ENCODE measurements at places on chromosomes 6 and 20.
A peak's percentile ranks its signal among the peaks of the same experiment; 100 is the strongest.

- no peak for DNase-seq
Measured at GRCh38 chr6:37218511-37218910, 39.1 kb upstream of the TBC1D22B start.

DNA sequence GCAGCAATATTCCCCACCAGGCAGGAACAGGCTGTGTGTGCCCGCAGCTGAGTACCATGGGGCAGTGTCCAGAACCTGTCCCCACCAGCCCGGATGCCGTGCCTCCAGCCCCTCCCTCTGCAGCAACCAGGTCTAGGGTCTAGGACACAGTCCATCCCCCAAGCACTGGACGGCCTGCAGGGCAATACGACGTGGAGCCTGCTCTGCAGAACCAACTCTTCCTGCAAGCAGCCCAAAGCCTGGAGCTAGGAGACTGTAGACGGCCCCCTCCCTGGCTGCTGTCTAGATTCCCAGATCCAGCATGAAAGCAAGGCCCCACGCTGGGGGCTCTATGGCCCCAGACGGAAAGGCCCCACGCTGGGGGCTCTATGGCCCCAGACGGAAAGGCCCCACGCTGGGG lies 128.2 kb upstream of the AFDN start:
- no peak for DNase-seq

DNA sequence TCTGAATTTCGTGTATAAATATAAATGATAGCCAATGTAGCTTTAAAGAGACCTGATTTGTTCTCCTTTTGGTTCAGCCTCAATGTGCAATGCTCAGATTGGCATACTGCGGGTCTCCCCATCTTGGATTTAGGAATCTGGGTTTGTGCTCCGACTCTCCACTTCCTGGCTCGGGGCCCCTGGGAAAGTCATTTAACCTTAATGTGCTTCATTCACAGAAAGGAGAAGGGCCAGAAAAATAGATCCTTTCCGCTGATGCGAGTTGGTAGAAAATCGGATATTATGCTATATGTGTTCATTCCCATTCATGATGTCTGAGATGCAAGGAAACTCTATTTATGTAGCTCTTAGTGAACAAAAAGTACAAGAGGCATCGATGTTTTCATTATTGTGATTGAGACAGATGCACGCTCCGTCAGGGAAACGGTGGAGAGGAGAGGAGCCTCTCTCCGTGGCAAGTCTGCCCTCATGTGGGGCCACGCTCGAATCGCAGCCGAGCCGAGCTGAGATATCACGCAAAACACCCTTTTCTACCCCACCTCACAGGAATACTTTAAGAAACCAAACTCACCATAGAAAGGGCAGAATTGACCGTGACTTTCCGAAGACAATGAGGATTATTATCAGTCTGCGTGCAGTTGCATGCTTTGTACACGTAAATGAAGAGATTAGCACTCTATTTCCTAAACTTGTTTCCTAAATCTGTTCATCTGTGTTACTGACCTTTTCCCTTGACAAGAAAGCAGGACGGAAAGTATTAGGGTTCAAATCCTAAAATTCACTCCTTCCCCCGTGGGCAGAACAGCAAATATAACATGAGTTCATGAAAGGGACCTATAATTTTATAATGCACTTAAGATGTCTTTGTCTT lies 136.6 kb downstream of the COL9A1 start:
- DNase-seq, result peak; percentile 46

GRCh38 chr6:31978831-31979230 lies 3.0 kb upstream of the C4A start:
- no peak for DNase-seq

GRCh38 chr6:75278474-75279077 lies 6.0 kb downstream of the TMEM30A start:
- no peak for DNase-seq

- DNase-seq, result no peak
Measured at GRCh38 chr6:7425808-7426190, 36.2 kb downstream of the RIOK1 start.

DNA sequence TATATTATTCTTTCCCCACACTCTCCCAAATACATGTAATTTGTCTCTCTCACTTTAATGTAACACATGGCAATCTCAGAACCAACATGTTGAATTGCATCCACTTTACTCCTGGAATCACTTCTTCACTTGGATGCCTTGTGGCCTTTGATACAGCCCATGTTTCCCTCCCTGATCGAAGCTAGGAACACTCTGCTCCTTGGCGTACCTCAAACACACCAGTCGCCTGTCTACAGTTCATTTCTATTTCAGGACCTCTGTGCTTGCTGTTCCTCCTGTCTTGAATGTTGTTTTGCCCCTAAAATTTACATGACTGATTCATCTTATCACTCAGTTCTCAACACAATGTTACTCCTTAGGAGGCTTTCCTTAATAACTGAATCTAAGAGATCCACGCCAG lies 102.3 kb upstream of the VSTM2L start:
- DNase-seq, result no peak

DNA sequence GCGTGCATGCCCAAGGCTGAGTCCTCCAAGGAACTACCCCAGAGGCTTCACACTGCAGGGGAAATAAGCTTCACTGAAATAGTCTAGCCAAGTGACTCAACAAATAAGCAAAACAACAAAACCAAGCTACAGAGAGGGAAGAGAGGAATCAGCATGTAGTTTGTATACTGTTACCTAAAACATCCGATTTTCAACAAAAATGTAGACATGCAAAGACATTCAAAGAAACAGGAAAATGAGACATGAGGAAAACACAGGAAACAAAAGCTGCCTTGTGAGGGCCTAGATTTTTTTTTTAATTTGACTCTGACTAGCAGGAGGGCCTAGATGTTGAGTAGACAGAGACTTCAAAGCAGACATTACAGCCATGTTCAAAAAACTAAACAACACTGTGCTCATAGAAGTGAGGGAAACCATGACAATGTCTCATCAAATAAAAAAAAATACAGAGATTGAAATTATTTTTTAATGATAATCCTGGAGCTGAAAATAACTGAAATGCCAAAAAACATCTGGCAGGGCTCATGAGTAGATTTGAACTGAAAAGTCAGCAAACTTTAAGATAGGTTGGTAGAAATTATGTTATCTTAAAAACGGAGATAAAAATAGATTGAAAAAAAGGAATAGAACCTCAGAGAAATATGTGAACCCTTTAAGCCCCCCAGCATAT lies 16.4 kb upstream of the KIF25 start:
- DNase-seq, result no peak

- no peak for DNase-seq
Measured at GRCh38 chr20:6739406-6739805, 28.1 kb upstream of the BMP2 start.

DNA sequence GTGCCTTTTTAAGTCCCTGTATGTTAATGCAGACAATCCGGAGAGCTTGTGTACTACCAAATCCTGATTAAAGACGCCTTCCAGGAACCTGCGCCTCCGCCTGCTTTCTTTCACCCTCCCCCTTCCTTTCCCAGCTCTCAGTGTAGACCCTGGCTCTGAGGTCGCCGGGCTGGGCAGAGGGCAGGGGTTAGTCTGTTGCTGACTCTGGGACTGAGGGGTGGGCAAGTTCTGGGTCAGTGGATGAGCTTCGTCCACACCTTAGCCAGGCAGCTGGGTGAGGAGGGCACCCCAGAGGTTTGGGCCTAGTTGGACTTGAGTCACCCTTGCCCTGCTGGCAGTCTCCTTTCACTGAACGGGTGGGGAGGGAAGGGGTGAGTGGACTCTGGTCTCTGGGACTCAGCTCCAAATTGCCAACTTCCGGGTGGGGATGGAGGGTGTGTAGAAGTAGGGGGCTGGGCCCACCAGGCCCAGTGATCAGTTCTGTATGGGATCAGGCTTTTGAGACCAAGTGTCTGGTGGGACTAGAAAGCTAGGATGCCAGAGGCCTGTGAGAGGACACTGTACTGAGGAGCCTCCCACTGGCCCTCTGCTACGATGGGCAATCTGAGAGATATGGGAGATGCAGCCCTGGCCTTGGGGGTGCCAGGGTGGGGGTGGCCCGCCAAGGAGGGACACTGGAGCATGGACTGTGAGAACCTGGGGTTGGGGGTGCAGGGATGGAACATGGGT lies 21.3 kb upstream of the SLC22A7 start:
- no peak for DNase-seq

DNA sequence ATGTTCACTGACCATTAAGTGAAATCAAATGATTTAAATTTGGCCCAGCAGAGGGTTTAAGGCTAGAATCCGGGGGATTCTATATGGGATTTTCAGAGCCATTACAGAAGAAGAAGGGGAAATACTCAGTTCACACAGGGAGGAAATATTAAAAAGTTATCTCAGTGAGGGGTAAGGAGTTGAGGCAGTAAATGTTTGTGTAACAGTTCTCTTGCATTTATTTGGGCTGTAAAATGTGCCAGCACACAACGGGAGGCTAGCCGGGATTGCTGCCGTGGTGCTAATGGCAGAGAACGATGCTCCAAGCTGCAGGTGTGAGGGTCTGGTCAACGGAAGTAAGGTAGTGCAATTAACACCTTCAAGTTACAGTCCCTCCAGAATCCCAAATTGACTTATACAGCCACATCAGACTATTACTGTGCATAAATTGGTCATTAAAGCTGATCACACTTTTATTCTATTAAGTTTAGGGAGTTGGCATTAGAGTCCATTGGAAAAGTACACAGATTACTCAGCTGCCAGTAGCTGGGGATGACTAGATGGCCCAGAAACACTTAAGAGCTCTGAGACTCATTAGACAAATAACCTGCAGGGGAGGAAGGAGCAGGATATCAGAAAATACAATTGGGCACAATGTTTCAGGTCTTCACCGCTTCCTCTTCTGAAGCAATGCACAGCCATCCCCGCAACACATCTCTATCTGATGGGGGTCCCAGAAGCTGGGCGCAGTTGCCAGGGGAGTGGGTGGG lies 31.3 kb downstream of the PPP1R3G start:
- no peak for DNase-seq

GRCh38 chr6:7298113-7298512 lies 14.9 kb downstream of the SSR1 start:
- DNase-seq, result no peak

DNA sequence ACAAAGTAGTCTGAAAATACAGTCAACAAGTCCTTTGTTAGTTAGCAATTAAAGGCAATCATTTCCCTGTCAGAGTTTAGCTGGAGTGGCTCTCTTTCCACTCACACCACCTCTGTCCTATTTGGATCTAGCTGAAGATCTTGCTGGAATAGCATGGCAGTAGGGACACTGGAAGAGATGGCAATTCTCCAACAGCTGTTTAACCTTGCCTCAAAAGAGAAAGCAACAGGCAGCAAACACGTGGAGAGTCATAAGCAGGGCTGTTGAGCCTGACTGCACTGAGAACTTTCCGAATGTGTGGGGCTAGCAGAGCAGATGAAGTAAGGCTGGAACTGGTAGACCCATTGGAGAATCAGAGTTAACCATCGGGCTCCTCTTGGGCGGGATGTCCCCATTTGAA lies 38.0 kb upstream of the PRSS35 start:
- DNase-seq, result peak; percentile 2

GRCh38 chr6:144585217-144585814 lies 300.2 kb downstream of the UTRN start:
- DNase-seq, result peak; percentile 52

Data from fibroblast of upper back skin (primary cell).